ENCODE measurements at places on chromosomes 5 and 9.

- DNase-seq: no peak
Measured at GRCh38 chr9:9112001-9112720, 1312.6 kb upstream of the DMAC1 start.

- no peak for DNase-seq
Measured at GRCh38 chr9:129276486-129277230, 98.6 kb upstream of the IER5L start.

DNA sequence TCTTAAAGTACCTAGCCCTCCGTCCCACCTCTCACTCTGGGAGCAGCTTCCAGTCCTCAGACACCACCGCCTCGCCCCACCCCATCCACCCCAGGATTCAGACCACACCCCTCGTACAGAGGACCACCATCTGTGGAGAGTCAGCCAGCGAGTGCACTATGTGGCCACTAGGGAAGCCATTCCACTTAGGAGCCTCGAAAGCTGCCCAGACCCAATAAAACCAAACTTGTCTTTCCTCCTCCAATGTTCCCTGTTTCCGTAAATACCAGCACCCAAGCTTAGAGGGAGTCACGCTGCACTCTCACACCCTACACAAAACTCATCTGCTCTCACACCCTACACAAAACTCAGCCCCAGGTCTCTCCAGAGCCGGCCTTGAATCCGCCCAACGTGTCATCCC is 1.9 kb downstream of the GCNT4 start:
- DNase-seq: no peak

GRCh38 chr5:149728303-149728702 is 1.8 kb upstream of the PPARGC1B start:
- DNase-seq: no peak

GRCh38 chr5:113005454-113005853 is 28.9 kb downstream of the DCP2 start:
- no peak for DNase-seq

DNA sequence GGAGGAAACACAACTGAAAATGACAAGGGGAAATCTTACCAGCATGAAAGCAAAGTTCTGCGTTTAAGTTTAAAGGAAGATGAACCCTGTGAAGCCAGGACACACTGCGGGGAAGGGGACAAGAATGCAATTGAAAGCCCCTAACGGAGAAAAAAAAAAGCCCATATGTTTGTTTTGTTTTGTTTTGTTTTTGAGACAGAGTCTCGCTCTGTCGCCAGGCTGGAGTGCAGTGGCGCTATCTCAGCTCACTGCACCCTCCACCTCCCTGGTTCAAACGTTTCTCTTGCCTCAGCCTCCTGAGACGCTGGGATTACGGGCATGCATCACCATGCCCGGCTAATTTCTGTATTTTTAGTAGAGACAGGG is 2.9 kb downstream of the STK10 start:
- peak; percentile 27 for DNase-seq

DNA sequence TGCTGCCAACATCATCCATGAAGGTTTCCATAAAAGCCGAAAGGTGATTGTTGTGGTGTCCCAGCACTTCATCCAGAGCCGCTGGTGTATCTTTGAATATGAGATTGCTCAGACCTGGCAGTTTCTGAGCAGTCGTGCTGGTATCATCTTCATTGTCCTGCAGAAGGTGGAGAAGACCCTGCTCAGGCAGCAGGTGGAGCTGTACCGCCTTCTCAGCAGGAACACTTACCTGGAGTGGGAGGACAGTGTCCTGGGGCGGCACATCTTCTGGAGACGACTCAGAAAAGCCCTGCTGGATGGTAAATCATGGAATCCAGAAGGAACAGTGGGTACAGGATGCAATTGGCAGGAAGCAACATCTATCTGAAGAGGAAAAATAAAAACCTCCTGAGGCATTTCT is 10.1 kb downstream of the TLR4 start:
- peak; percentile 7 for DNase-seq

Data from activated CD4-positive, alpha-beta T cell treated with anti-CD3 and anti-CD28 coated beads, Interleukin-2, amount 10 ng/mL, durations not matched to agents 7 days and 5 days (primary cell).